ENCODE measurements at places on chromosomes 7 and 10. TPM values are rescaled to one million over a fixed set of nuclear protein-coding genes. Genes with fewer than 3 reads are reported as not detected.
A peak's percentile ranks its signal among the peaks of the same experiment; 100 is the strongest.

- no peak for ATAC-seq
Measured at GRCh38 chr10:131781076-131781475, 119.7 kb upstream of the PPP2R2D start.

DNA sequence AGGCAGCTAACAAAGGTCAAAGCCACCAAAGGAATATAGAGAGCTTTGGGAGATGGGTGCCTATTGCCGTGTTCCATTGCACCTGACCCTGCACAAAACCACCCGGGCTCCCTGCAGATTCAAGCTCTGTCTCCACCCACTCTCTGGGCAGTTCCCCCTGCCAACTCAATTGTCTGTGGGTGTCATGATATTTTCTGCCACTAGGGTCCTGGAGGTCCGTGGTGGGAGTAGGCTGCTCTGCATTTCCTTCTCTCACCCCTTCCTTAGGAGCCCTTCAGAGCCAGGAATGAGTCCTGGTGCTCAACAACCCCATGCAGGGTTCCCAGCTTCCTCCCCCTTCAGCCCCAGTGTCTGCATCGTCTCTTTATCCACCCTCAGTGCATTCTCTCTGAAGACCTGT is 34.1 kb downstream of the PNLIPRP2 start:
- ATAC-seq, result no peak

DNA sequence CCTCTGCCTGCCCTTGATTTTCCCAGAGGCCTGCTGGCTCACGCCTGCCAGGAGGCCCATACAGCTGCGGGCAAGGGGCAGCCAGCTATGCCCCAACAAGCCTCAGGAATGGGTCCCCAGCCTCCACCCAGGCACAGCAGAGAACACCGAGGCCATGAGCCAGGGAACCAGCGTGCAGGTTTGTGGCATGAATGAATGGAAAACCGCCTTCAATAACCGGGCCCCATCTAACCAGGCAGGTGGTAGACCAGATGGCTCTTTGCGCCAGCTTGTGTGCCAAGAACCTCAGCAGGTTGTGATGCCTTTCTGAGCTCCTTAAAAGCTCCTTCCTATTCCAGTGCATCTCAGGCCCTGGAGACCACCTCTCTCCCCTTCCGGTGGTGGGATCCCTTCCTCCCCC is 50.2 kb downstream of the ELFN1 start:
- ATAC-seq, result no peak

DNA sequence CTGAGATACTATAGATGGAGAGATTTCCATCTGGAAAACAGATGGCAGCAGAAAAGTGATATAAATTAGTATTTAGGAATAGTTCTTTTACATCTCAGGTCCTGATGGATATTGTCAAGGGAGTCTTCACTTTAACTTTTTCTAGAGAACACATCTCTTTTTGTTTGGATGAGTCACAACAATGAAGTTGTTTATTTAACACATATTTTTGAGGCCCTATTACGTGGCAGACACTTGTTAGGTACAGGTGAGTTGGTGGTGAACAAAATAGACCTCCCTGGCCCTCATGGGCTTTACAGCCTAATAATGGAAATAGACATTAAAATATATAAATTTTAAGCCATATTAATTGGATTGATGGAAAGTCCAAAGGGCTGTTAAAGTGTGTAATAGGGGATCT is 168.3 kb downstream of the VTI1A start:
- ATAC-seq, result no peak

MRC1 gene
- total RNA-seq, result 1.2 TPM

- peak; percentile 56 for ATAC-seq
Measured at GRCh38 chr7:55133630-55134358, 115.0 kb downstream of the EGFR start.

LIPA gene
- total RNA-seq, result 26.6 TPM

GRCh38 chr7:99742737-99743394 is 7.9 kb upstream of the CYP3A7 start:
- no peak for ATAC-seq

- no peak for ATAC-seq
Measured at GRCh38 chr10:2488446-2489005, 578.8 kb upstream of the PFKP start.

- ATAC-seq, result no peak
Measured at GRCh38 chr7:132932296-132933071, 149.4 kb downstream of the CHCHD3 start.

ACSM6 gene
- not detected for total RNA-seq

GRCh38 chr7:45389073-45389872 is 184.9 kb upstream of the ADCY1 start:
- no peak for ATAC-seq

DNA sequence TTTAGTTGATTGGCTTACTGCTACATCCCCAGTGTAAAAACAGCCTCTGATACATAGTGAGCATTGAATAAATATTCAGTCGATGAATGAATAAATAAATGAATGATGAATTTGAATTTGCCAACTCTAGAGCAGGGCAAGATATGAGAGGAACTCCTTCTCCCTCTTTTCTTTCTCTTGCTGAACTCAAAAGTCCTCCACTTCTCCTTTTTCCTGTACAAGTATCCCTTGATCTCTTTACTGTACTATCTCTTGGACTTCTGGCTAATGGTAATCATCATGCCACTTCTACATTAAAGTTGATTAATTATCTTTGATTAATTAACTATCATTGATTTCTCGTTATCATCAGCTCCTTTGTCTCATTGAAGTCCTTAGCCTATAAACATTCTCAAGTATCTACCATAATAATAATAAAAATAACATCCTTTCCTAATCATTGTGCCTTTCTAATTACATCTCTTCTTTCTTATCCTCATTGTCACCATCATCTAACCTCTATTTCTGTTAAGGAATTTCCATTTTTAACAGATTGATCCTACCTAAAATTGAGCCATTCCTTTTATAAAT is 10.6 kb downstream of the CPED1 start:
- ATAC-seq, result no peak

GRCh38 chr7:139718859-139719258 is 58.9 kb downstream of the HIPK2 start:
- ATAC-seq, result no peak

DNA sequence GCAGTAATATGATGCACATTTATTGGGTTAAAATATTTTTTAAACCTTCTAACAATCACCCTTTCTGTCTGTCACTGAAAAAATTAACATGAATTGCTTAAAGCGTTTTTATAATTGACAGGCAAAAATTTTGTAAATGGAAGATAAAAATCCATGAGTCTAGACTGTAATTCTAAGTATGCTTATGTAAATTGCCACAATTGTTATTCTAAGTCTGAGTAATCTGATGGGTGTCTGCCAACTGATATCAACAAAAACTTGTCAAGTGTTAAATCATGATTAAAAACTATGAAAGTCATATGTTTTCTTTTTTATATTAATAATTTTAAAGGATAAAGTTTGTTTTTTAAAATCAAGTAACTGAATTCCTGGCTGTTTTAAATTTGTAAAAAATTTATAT is 208.2 kb downstream of the CDK14 start:
- ATAC-seq, result no peak

ZNF736 gene
- 4.2 TPM for total RNA-seq

DNA sequence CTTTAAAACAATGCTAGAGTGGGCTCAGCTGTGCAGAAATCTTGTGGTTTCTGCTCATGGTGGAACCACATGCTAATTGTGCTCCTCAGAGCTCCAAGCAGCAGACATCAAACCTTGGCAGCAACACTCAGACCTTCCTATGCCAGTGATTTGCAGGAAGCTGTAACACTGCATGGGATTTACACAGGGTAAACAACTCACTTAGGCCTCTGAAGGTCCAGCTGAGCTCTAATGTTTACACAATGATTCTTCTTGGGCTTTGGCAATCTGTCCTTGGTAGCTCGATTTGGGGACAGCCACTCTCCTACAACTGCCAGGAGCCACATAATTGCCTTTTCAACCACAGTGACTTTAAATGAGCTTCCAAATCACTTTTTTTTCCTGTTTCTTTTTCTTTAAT is 97.7 kb upstream of the PDLIM1 start:
- peak; percentile 51 for ATAC-seq

DNA sequence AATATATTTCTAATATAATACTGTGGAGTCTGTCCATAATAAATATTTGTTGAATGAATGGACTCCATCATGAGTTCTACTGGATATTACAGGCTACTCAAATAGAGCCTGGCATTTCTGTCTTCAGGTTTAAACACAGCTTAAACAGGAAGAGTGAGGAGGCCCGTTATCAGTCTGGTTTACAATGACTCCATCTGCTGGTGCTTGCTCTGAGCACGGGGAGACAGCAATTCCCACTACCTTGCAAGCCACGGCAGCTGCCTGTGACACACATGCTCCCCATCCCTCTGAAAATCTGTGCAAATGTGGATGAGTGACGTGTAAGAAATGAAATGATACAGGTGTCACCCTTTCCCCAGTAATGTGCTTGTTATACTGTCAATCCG is 293.5 kb upstream of the IMMP2L start:
- ATAC-seq, result no peak

DNA sequence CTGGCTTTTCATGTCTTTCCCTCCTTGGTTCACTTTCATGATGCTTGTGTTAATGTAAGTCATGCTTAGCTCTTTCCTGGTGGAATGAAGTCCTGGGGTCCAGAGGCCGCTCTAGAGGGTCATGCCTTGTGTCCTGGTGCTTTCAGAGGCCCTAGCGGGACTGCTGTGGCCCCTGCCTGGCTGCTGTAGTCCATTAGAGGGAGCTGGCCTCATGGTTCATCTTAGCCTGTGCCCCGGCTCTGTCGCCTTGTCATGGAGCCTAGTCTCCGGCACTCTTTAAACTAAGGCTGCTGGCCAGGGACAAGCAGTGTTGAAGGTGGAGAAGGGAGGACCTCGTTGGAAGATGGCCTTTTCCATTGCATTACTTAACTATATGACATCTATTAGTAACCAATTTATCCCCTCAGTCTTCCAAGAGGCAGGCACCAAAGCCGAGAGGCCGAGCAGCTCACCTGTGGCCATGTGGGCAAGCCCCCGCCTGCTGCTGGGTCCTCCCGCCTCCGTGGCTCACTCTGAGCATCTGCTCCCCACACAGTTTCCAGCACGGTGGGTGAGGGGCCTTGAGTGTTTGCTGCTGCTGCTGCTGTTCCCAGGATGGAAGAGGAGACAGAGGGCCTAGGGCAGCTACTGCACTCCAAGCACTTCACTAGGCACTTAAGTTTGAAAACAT is 5.0 kb upstream of the NDUFB2 start:
- ATAC-seq, result no peak

DNA sequence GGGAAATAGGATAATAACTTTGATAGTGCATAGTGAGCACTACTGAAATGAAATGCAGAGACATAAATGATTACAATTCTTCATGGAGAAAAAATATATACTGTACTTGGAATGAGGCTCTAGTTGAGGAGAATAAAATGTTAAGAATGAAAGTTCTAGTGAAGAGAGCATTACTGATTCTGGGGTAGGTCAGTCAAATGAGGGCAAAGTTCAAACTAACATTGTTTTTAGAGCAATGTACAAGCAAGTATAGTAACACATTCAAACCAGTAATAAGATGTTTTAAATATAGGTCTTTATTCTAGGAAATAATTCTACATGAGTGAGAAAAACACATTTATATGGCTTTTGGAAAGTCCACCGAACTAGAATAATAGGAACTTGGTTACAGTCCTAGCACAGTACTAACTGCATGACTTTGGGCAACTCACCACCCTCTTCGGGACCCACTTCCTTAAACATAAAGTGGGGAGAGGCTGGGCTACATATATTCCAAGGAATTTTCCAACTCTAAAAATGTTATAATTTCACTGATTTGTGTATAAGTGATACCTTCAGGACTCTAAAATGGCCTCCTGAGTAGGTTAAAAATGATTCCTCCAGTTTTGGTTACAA is 86.4 kb downstream of the CDK6 start:
- no peak for ATAC-seq

TCF7L2 gene
- total RNA-seq, result 10.8 TPM

SLC26A3 gene
- total RNA-seq, result 0.44 TPM

RBP3 gene
- total RNA-seq, result not detected

DNA sequence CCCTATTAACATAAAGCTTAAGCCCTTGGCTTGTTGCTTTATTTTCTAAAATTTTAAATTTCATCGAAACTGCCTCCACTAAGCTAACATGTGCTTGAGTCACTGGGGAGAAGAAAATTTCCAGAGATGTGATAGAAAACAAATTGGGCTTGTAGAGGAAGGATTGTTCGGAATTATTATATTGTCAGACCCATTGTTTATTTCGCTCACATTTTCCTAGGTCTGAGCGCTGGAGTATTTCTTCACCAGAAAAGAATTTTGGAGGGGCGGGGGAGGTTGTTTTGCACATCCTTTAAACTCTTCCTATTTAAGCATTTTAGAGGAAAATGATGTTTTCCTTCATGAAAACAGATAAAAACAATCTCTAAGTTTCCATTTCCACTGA is 29.1 kb downstream of the CELF2 start:
- no peak for ATAC-seq

DNA sequence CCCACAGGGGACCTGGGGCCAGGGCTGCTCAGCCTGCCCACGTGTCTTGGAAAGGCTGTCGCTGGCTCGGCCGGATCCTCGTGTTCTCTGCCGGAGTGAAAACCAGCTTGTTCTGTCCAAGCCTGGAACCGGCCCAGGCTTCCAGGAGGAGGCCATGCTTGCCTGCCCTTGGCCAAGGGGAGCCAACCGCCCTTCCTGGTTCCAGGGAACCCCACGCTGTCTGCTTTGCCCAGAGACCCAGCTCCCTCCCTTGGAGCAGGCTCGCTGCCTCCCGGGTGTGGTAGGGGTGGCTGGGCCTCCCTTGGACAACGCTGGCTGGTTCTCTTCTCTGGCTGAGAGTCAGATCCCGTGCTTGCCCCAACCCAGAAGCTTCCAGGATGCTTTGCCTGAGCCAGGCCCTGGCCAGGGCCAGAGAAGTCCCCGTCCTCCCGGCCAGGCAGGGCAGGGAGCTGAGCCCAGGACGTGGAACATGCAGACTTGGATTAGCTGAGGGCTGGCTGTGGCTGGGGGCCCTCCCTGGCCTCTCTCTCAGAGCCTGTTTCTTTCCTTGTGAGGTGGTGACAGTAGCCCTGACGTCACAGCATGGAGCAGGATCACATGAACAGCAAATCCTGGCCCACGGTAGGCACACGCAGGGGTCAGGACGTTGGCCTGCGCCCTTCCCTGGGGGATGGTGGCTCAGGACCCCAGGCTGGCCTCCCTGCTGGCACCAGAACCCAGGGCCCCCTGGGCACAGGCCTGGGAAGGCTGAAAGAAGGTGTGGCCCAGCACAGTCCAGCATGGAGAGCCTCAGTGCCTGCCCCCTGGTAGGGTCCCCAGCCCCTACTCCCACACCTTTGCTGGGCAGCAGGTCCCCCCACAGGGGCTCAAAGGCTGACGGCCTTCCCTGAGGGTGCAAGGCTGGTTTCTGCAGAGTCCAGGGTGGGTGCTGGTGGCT is 67.5 kb downstream of the PWWP2B start:
- ATAC-seq, result peak; percentile 28

GRCh38 chr7:36961693-36962092 is 237.4 kb upstream of the AOAH start:
- ATAC-seq, result no peak

DNA sequence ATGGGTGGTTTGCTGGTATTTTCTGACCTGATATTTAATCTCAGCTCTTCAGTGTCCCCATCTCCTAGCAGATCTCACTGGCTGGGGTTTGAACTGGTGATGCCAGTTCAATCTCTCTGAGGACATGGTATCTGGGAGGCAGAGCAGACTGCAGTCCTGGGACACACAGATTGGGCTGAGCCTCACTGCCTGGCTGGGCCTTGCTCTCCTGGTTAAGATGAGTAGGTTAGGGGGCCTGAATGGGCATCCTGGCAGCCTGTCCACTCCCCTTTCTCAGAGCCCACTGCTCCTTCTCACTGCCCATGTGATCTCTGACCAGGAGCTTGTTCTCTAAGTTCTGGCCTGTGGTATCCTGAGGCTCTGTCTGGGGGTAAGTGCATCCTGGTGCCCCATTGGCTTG is 363.4 kb downstream of the GLRX3 start:
- ATAC-seq, result no peak

- no peak for ATAC-seq
Measured at GRCh38 chr10:59075576-59075975, 100.9 kb upstream of the PHYHIPL start.

GRCh38 chr10:35394411-35394851 is 58.1 kb downstream of the CCNY start:
- no peak for ATAC-seq
